ENCODE measurements at places on chromosomes 1 and 21.

- no peak for DNase-seq
These were observed 999 bp downstream of the THAP3 start for GRCh38 chr1:6625584-6626149.

DNA sequence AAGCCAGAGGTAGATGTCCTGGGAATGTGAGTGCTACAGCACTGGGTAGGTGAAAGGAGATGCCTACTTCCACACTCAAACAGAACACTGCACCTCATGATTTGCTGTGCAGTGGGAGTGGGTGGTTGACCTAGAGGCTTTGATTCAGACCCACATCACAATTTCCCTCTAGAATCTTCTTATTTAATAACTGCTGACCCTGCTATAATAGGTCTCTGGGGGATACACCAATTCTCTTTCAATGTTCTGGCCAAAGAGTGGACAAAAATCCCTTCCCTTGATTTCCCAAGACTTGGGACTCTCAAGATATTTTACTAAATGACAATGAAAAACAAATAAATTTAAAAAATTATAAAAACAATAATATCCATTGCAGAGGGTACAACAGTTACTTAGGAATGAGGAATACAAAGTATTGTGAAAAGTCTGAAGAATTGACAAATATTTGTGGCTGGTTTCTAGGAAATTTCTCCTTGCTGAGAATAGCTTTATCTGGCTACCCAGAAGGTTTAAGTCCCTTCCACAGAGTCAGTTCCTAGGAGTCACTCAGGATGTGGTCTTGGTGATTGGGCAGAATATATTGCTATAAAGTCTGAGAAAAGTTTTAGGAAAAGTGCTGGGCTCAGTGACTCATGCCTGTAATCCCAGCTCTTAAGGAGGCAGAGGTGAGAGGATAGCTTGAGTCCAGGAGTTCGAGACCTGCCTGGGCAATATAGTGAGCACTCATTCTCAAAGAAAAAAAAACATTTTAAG is 2.4 kb upstream of the FCGR2A start:
- DNase-seq = no peak

GRCh38 chr1:15973772-15974171 is 2.1 kb downstream of the ZBTB17 start:
- no peak for DNase-seq

DNA sequence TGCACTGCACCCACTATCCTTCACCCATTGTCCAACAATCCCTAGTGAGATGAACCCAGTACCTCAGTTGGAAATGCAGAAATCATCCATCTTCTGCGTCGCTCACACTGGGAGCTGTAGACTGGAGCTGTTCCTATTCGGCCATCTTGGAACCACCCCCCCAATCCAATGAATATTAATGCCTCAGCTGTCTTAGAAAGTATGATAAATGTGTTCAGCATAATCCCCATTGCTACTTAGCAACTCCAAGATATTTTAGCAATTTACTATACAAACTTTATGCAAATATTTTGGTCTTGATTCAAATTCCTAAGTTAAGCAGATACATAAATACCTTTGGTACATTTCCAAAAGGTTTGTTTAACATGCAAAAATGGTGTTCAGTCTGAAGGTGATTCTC is 70.5 kb upstream of the SH3GLB1 start:
- no peak for DNase-seq

DNA sequence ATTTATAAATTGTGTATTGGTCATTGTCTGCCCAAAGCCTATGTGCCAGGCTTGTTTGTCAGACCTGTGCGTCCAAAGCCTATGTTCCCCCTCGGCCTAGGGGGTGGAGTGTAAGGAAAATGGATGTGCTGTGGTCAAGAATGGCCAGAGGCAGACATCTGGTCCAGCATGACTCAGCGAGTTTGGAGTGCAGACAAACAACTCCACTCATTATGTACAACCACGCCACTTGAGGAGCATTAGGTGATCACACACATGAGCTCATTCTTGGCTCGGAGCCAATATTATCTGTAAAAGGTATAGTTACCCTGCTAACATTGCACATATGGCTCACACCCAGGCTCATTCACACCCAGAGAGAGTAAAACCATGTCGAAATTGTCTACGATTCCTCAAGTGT is 1047.6 kb upstream of the ADGRL4 start:
- DNase-seq = no peak
